ENCODE measurements at places on chromosomes 1 and 21.

DNA sequence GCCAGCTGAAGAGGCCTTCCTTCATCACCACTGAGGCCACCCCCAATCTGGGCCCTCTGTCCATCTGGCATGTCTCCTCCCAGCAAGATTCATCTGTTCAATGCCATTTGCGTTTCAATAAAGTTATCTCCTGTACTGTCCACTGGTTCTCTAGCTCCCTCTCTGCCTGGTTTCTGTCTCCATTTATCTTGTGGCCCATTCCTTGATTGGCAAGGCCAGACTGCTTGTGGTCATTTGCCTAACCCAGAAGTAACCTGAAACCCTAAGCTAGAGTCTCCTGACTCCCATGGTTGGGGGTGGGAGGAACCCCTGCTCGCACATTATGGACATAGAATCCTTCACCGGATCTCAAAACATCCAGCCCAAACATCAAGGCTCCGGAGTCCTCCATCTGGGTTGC, 2.1 kb upstream of the IPO9 start:
- no peak for DNase-seq

GRCh38 chr1:227947676-227948492, at the start of gene WNT9A:
Gene WNT9A (minus strand): TSS chr1:227947932. CDS start chr1:227947887, 45 bp downstream.
- no peak for DNase-seq

DNA sequence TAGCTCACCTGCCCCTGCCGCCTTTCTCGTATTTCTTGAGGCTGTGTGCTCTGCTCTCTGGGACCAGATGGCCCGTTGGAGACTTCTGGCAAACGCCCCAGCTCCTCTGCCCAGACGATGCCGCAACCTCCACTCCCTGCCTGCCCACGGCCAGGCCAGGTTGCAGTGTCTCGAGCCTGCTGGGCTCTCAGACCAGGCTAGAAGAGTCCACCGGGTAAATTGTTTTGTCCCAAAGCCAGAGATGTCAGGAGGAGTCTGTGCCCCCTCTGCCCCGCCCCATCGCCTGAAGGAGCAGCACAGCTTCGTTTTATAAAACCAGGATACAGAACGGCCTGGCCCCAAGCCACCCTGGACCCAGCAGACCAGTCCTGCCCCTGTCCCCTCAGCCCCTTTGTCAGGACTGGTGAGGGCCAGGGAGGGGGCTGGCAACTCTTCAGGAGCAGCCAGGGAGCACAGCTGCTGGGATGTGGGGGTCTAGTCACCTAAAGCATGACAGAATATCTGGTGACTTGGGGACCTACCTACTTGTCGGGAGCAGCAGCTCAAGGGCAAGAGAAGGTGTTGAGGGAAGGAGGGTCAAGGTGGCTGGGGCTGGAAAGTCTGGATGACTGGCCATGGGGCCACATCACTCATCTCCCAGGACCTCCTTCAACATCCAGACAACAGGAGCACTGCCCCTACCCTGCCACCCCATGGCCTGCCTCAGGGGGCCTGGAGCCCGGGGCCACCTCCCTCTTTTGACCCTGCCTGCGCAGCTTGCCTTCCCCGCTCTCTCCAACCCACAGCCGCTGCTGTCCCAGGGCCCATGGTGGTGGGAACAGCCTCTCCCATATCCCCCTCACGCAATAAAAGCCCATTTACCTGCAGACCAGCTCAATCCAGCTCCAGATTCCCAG, 33.9 kb upstream of the LBR start:
- DNase-seq = no peak

- DNase-seq = no peak
Observed at GRCh38 chr1:160624464-160624863, 22.4 kb downstream of the SLAMF1 start.

DNA sequence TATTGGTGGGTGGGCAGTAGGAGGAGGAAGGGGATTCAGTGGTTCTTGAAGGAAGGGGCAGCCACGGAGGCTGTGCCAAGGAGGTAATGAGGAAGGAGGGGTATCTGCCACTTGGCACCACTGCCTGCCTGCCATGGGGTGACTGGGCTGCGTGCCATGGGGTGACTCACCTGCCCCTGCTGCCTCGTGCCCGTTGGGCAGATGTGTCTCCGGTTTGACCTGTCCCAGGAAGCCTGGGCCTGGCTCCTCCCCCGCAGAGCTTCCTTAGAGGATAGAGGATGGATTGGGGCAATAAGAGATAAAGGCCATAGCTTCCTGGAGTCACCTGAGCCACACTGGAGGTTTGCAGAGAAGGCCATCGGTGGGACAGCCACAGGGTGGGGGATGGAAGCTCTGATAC, 1.7 kb downstream of the PADI3 start:
- no peak for DNase-seq

- no peak for DNase-seq
Observed at GRCh38 chr1:192260076-192260475, 56.7 kb upstream of the RGS21 start.

- no peak for DNase-seq
Observed at GRCh38 chr1:169548282-169548681, 38.0 kb downstream of the F5 start.

GRCh38 chr1:159835862-159836525, 9.3 kb downstream of the SLAMF8 start:
- no peak for DNase-seq

- DNase-seq = no peak
Observed at GRCh38 chr1:147628441-147628840, 41.9 kb downstream of the ACP6 start.

- no peak for DNase-seq
Observed at GRCh38 chr1:111770916-111771315, 15.2 kb downstream of the DDX20 start.

DNA sequence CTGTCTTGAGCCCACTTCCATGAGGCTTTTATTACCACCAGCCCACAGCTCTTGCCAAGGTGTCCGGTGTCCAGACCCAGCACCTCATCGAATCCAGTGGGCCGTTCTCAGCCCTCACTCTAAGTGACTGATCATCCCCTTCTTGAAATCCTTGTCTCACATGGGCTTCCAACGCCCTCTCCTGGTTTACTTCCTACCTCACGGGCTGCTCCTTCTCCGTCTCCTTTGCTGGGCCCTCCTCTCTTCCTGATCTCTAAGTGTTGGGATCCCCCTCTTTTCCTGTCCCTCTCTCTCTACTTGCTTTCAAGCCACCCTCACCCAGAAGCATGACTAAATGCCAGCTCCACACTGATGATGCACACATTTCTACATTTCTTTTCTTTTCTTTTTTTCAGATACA, 9.0 kb upstream of the RHBG start:
- DNase-seq = no peak

DNA sequence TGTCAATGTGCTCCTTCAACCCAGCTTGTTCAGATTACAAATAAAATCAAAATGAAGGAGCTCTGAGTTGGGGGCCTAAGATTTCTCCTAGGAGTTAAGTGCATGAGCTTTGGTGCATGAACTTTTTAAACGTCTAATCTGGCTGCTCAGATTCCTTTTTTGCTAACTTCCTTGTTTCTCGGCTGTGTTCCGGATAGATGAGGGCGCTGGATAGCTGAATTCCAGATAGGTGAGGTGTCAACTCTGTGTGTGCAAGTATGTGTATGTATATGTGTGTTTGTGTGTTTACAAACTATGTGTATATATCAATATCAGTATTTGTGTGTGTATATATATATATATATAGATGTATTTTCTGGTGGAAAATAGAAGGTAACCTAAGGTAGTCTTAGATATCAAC, 37.5 kb upstream of the RCAN3 start:
- no peak for DNase-seq

DNA sequence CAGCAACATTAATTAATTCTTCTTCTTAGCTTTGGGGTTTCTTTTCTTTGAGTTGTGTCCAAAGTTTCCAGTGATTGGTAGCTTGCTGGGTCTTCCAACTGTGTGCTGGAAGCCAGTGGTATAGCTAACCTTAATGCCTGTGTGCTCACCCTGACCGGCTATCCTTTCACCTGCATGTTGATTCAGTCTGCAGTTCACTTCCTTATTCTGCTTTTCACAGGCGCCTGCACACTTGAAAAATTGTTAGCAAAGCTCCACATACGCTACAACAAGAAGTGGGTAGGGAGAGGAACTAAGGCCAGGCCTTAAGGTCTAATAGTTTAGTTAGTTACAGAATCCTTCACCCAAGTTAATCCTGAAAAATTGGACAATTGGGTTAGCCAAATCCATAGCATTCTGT, 35.7 kb downstream of the NCF2 start:
- no peak for DNase-seq

- no peak for DNase-seq
Observed at GRCh38 chr1:19647643-19648042, 3.5 kb downstream of the NBL1 start.

DNA sequence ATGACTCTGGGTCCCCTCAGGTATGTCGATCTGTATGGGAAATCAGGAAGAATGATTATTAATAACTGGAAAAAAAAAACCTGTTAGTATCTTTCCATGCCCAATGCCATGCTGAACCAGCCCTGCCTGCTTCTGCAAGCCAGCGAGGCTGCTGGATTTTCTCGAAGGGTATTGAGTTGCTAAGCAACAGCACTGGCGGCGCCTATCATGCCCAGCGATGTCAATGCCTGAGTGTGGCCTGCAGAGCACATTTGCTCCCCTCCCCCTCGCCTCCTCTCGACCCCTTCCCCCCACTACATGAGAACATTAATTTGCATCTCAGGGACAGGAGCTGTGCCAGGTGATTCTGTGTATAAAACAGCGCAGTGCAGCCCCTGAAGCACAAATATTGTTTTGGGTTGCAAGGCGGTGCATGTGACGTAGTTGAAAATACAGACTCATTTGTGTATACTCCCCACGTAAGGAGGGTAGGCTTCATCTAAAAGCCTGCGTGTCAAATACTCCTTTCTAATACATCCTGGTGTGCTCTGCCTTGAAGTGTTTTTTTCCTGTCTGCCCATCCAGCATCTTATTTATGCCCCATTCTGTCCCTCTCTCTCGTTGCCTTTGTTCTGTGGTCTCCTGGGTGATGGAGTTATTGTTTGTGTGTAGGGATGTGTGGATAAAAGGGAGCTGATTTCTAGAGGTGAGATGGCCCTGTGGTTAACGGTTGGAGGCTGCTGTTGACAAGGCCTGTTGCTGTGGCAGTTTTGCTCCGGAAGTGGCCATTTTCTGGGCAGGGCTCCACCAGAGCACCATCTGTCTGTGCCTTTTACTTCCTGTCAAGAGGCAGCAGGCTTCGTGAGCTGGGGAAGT, 32.7 kb upstream of the ATP5PO start:
- DNase-seq = peak; percentile 68

GRCh38 chr1:213523781-213524398, 463.9 kb upstream of the PROX1 start:
- DNase-seq = no peak

DNA sequence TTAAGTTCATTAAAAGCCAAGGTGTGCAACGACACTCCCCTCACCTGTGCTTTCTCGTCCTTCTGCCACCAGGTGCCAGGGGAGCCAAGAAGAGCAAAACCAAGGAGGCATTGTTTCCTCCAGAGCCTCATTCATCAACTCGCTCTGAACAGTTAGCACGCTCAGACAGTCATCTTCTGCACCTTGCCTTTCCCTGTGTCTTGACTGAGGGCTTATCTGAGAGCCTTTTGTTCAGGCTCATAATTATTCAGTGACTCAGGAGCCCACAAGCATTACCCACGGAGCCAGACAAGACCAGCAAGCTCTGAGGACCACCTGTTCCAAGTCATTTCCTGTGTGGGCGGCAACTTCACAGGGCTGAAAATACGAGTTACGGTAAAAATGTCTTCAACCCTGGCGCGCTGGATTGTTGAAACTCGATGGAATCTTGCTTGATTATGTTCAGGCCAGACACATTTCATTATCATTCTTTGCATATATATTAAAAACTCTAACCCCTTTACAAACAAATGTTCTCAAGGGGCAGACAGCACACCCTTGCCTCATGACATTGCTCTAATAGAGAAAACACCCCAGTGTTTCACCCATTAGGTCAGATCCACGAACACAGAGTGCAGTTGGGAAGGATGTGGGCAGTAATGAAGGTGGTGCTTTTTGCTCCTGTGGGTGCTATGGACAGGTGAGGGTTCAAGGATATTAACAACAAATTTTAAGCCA, 89.7 kb upstream of the RUNX1 start:
- peak; percentile 76 for DNase-seq

GRCh38 chr1:236518322-236518721, 5.5 kb upstream of the LGALS8 start:
- DNase-seq = no peak

- DNase-seq = peak; percentile 32
Observed at GRCh38 chr1:28199328-28200233, 23.1 kb upstream of the PTAFR start.

- no peak for DNase-seq
Observed at GRCh38 chr1:209030454-209031167, 552.9 kb upstream of the CAMK1G start.

DNA sequence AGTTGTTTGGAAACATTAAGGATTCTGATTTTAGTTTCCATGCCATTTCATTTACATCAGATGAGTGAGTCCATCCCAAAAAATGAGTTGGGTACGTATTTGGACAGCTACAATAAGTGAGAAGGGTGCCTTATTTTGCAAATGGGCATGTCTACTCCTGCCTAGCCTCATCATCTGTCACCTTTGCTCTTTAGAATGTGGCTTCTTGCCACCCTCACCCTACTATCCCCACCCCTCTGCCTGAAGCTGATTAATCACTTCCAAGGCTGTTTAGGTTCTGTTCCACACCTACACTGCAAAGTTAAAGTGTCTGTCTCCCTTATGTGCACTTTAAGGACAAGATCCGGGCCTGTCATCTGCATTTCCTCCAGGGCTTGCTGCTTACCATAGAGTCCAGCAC, 61.2 kb downstream of the ST6GALNAC5 start:
- DNase-seq = no peak

DNA sequence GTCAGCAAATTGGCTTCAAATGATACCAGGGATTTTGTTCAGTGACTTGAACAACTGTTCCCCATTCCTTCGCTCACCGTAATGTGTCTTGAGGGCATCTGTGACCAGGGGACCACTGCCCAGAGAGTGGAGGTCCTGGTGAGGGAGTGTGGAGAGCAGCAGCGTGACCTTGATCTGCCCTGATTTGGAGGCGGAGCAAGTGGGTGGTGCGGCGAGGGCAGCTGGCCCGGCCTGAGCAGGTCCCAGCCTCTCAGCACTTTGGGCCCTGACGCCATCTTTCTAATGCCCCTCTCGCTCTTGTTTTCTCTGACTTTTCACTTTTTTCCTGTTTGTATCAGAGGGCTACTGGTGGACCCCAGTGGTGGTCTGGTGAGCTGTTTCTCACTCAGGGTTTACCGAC, 31.1 kb downstream of the DIP2A start:
- no peak for DNase-seq

DNA sequence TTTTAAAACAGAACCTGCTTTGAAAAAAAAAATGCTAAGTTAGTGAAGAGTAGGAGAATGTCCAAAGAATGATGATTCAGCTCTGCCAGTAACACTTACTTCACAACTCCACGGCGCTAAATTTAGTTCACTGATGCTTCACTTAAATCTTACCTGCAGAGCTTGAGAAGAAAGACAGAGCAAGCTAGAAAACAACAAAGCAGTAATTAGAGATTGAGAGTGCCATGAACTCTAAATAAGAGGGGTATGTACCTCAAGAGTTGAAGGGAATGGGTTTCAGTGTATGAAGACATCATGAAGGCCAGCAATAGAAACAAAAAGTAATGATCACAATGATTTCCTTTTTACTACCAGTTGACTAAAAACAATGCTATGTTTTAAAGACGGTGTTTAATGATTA, 32.8 kb downstream of the EPRS1 start:
- no peak for DNase-seq

Measured in activated naive CD4-positive, alpha-beta T cell treated with anti-CD3 and anti-CD28 coated beads, Interleukin-2, amount 50 U/mL, for 16 hours (primary cell).